ENCODE measurements at places on chromosomes 4 and X.

DNA sequence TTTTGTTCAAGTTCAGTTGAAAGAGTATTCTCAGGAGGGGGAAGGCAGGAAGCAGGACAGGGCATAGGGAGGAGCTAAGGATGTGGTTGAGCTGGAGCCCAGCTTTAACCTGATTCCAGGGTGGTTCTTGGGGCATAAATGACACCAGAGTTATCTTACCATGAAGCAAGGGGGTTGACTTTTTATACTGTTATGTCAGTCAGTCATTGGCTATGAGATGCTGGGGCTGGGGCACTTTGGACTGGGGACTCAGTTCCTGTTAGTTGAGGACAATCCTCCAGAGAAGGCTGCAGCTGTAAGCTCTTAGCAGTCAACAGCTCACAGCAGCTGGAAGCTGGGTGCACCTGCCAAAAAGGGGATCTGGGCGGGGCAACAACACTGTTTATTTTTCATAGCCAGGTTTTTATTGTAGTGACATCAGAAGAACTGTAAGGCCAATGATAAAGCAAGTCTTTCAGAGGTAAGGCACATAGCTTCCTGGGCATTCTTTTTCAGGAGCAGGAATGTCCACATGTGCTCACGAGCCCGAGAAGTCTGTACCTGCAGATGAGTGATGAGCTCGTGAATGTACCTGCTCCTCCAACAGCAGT lies 78.5 kb downstream of the MID1IP1 start:
- DNase-seq: no peak

DNA sequence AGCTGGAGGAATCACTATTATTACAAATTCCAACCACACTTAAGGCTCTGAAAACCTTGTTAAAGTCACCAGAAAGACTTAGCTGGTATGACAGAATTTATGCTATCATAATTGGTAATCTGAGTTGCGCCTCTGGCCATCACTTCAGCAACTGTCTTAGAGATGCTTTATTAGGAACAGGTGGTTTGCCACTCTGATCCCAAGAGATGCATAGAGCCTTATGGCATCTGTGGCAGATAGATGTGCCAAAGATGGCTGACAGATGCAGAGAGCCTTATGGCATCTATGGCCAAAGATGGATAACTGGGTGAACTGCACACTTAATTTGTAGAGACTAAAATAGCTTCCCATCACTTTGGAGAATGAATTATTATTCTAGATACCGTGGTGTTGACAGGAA lies 32.3 kb upstream of the PLAC8 start:
- DNase-seq: no peak

GRCh38 chrX:133574716-133575115 lies 159.4 kb upstream of the GPC4 start:
- no peak for DNase-seq

GRCh38 chrX:30637874-30638815 lies 15.1 kb upstream of the GK start:
- DNase-seq: no peak

DNA sequence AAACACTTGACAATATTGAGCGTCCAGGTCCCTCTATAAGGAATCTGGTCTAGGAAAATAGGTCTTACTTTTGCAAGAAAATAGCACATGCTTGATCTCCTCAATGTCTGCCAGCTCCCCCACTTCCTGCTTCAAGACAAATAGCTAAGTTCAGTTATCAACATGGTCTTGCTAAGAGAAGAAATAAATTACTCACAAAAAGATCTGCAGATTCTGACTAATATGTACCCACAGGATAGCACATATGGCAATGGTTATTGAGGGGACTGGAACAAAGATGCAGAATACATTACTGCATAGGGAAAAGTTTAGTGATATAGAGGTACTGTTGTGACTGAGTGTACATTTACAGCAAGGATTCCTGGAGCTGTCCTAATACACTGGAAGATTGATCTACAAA lies 457.5 kb upstream of the GRID2 start:
- no peak for DNase-seq

GRCh38 chr4:93394545-93395081 lies 433.9 kb upstream of the ATOH1 start:
- peak; percentile 62 for DNase-seq

Data from astrocyte of the spinal cord (primary cell).